HS-27A (cell line): ENCODE measurements at places on chromosomes 13 and 19.

DNA sequence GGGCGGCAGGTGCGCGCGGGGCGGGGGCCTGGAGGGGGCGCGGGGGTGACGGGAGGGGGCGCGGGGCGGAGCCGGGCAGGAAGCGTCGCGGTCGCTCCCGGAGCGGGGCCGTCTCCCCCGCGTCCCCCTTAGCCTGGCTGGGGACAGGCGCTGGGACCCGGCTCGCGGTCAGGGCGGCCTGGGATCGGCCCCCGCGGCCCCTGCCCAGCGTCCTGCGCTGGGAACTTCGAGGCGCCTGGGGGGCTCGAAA lies 74.7 kb upstream of the MCF2L start:
- no peak for DNase-seq

- DNase-seq, result no peak
Measured at GRCh38 chr19:58354478-58355030, 1.3 kb upstream of the A1BG start.

DNA sequence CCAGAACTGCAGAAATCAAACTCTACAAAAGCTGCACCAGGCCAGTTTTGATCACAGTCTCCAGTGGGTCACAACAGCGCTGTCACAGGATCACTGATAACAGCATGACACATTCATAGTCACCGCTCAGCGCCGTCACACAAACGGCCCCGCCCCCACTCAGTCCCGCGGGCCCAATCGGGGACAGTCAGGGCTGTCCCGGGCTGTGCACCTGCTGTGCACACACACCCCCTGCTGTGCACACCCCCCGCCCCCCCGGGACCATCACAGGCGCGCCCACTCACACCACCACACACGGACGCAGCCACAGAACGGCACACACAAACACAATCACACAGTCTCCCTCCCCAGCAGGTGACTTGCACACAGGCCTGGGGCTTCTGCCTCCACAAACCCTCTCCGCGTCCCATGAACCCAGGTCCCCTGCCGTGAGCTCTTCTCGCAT lies 435 bp upstream of the ZNF382 start:
- no peak for DNase-seq

DNA sequence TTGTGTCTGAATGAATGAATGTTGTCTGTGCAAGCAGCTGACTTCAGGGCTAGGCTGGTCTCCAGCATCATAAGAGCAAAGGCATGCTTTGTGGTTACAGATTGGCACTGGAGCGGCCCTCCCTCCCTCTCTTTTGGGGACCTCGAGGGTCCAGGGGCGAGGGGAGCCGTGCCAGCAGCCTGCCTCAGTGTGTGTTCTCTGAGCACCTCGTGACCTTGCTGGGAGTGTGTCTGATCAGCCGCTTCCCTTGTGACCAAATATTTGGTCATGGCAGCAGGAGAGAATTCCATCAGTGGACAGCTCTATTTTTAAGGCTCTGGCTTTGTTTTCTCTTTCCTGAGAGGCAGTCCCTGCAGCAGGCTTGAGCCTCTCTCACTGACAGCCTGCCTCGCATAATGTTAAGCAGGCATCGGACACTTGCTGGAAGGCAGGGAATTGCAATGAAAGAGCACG lies 329.7 kb downstream of the UQCRFS1 start:
- no peak for DNase-seq

GRCh38 chr19:49544154-49544553 lies 16.4 kb downstream of the RCN3 start:
- no peak for DNase-seq

DNA sequence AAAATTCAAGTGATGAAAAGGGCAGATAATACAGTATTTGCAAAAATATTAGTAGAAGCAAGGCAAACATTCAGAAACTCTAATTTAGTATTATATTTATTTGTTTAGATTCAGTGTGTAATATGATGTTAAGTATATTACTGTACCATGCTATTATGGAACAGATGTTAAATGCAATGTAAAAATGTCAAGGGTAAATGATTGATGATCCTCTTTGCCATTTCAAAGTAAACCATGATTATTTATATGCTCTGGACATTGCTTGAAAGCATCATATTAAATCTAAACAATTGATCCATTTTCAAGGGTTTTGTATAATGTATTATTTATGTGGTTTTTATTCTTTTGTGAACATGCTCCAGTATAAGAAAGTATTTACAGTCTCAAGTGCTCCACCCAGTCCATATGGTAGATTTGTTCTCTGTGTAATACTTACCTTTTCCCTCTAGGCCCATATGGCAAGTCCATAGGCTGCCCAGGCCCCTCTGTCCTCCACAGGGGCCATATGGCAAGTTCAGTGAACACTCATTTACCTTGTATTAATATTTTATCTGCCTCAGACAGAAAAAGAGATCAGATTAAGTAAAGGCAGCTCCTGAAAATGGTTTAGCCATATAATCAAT lies 353.5 kb downstream of the DACH1 start:
- DNase-seq, result no peak
